Gastrocnemius medialis (tissue), 4 donors: ENCODE measurements at places on chromosomes 7 and 10. TPM values are rescaled to one million over a fixed set of nuclear protein-coding genes. Genes with fewer than 3 reads are reported as not detected.
A peak's percentile ranks its signal among the peaks of the same experiment; 100 is the strongest.

GRCh38 chr10:114808982-114809381 lies 12.6 kb upstream of the FHIP2A start:
- no peak overlapping the region for H3K4me3 ChIP-seq
- H3K27ac ChIP-seq = no peak overlapping the region
- no peaks in the 10 kb centered on the region for H3K27me3 ChIP-seq
- no peaks in the 10 kb centered on the region for H3K36me3 ChIP-seq

DNA sequence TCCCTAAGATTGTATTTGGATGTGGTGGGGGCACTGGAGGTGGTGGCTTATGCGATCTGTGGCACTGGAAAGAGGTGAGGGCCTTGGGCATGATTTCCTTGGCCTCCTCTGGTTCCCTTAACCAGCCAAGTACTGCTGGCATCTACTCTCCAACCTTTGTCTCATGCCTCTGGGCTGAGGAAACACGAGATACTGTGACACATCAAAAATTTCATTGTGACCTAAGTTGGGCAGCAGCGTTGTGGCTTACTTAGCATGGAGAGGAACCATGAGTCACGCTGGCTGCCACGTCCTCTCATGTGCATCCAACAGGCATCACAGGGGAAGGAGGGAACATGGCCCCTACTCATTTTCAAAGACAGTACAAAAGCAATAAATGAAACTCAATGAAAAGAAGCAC lies 29.7 kb upstream of the GSDME start:
- peak overlapping the region; percentile 75 for H3K27ac ChIP-seq
- no peaks in the 10 kb centered on the region for H3K27me3 ChIP-seq
- H3K36me3 ChIP-seq = no peaks in the 10 kb centered on the region
- no peak overlapping the region for H3K4me3 ChIP-seq

DNA sequence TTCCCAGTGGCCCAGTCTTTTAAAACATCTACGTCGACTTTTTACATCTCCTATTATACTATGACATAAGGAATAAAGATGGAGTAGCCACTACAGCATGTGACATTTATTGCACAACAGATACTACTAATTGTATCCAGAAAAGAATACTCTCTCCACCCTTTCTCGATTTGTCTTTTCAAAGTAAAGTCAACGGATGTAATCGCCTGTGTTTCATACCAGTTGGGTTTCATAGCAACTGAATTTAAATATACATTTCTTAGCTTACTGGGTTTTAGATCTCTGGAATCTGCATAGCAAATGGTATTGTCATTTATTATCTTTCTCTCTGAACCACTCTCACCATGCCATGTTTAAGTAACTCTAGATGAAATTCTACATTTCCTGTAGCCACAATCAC lies 86.4 kb upstream of the TRIL start:
- H3K4me1 ChIP-seq = peaks cover 10% of the 10 kb centered on the region
- no peaks in the 10 kb centered on the region for H3K36me3 ChIP-seq
- no peak overlapping the region for H3K4me3 ChIP-seq
- DNase-seq = no peak
- H3K27me3 ChIP-seq = no peaks in the 10 kb centered on the region

GRCh38 chr10:74991435-74991834 lies 120.0 kb upstream of the SAMD8 start:
- H3K36me3 ChIP-seq = peaks cover 26% of the 10 kb centered on the region
- H3K4me3 ChIP-seq = no peak overlapping the region
- no peaks in the 10 kb centered on the region for H3K27me3 ChIP-seq
- H3K4me1 ChIP-seq = peaks cover 30% of the 10 kb centered on the region
- DNase-seq = no peak

- no peak for DNase-seq
- no peak overlapping the region for H3K4me3 ChIP-seq
- no peaks in the 10 kb centered on the region for H3K36me3 ChIP-seq
- no peaks in the 10 kb centered on the region for H3K27me3 ChIP-seq
Measured at GRCh38 chr10:23155169-23155568, 36.9 kb upstream of the PTF1A start.

DNA sequence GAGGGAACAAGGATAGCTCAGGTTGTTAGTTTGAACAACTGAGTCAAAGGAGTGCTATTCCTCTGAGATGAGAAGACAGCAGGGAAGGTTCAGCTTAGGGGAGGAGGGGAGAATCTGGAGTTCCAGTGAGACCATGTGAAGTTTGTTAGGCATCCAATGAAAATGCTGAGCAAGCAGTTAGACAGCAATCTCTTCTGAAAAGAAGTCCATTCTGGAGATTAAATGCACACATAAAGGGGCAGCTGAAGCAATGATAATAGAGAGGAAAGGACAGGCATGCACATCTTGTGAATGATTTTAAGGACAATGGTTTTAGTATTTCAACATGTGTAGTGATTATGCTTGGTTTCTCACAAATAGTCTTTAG lies 89.7 kb upstream of the GHITM start:
- no peaks in the 10 kb centered on the region for H3K36me3 ChIP-seq
- H3K27me3 ChIP-seq = no peaks in the 10 kb centered on the region
- H3K4me1 ChIP-seq = no peaks in the 10 kb centered on the region

DNA sequence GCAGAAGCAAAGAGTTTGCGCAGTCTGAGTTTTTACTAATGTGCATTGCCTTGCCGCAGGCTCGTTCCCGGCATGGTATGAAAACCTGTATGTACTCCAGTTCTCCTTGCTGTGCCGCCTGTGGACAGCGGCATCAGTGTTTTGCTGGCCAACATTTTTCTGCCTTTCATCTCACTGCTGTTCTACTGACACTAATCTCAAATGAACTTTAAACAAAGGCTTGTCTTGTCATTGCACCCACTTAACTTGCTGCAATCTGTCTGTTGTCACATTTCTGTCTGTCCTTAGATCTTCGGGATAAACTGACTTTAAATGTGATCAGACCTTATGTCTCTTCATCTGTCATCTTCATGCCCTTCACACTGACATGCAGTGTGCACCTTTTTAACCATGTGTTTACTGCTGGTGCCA lies 71.7 kb upstream of the ZNRF2 start:
- no peak overlapping the region for H3K27ac ChIP-seq
- no peak for DNase-seq
- peaks cover 5% of the 10 kb centered on the region for H3K4me1 ChIP-seq
- H3K4me3 ChIP-seq = no peak overlapping the region
- H3K36me3 ChIP-seq = no peaks in the 10 kb centered on the region
- H3K27me3 ChIP-seq = no peaks in the 10 kb centered on the region

GRCh38 chr7:158498443-158499081 lies 89.1 kb downstream of the PTPRN2 start:
- H3K27me3 ChIP-seq = no peaks in the 10 kb centered on the region
- no peaks in the 10 kb centered on the region for H3K36me3 ChIP-seq
- no peak overlapping the region for H3K4me3 ChIP-seq
- H3K27ac ChIP-seq = no peak overlapping the region
- DNase-seq = no peak
- H3K4me1 ChIP-seq = no peaks in the 10 kb centered on the region

GRCh38 chr7:155377838-155378579 lies 79.9 kb upstream of the EN2 start:
- H3K4me1 ChIP-seq = peaks cover 41% of the 10 kb centered on the region
- H3K4me3 ChIP-seq = peak overlapping the region; percentile 31
- DNase-seq = no peak
- H3K36me3 ChIP-seq = no peaks in the 10 kb centered on the region
- peaks cover 100% of the 10 kb centered on the region for H3K27me3 ChIP-seq

GRCh38 chr7:133912916-133913697 lies 214.0 kb upstream of the LRGUK start:
- H3K27me3 ChIP-seq = no peaks in the 10 kb centered on the region
- DNase-seq = no peak
- H3K27ac ChIP-seq = no peak overlapping the region
- H3K36me3 ChIP-seq = no peaks in the 10 kb centered on the region

- H3K4me1 ChIP-seq = no peaks in the 10 kb centered on the region
- no peak overlapping the region for H3K27ac ChIP-seq
- no peak overlapping the region for H3K4me3 ChIP-seq
- no peaks in the 10 kb centered on the region for H3K36me3 ChIP-seq
Measured at GRCh38 chr10:5317547-5318107, 47.1 kb upstream of the UCN3 start.

GRCh38 chr10:99754670-99755069 lies 22.6 kb downstream of the CUTC start:
- H3K36me3 ChIP-seq = no peaks in the 10 kb centered on the region
- H3K4me1 ChIP-seq = peaks cover 11% of the 10 kb centered on the region
- H3K4me3 ChIP-seq = no peak overlapping the region
- H3K27ac ChIP-seq = no peak overlapping the region
- no peaks in the 10 kb centered on the region for H3K27me3 ChIP-seq

GRCh38 chr10:26567351-26567721 lies 129.2 kb downstream of the APBB1IP start:
- no peaks in the 10 kb centered on the region for H3K4me1 ChIP-seq
- H3K4me3 ChIP-seq = no peak overlapping the region
- DNase-seq = no peak
- H3K36me3 ChIP-seq = no peaks in the 10 kb centered on the region

- H3K27ac ChIP-seq = no peak overlapping the region
- H3K4me1 ChIP-seq = no peaks in the 10 kb centered on the region
- no peaks in the 10 kb centered on the region for H3K36me3 ChIP-seq
Measured at GRCh38 chr7:120724955-120725354, 133.0 kb downstream of the TSPAN12 start.

GRCh38 chr7:120809260-120809659 lies 48.7 kb downstream of the TSPAN12 start:
- no peaks in the 10 kb centered on the region for H3K36me3 ChIP-seq
- DNase-seq = no peak
- no peak overlapping the region for H3K27ac ChIP-seq
- no peaks in the 10 kb centered on the region for H3K27me3 ChIP-seq

- no peak for DNase-seq
- no peaks in the 10 kb centered on the region for H3K4me1 ChIP-seq
- H3K27me3 ChIP-seq = no peaks in the 10 kb centered on the region
- H3K27ac ChIP-seq = no peak overlapping the region
- no peaks in the 10 kb centered on the region for H3K36me3 ChIP-seq
Measured at GRCh38 chr7:158759749-158760444, 55.3 kb upstream of the NCAPG2 start.

DNA sequence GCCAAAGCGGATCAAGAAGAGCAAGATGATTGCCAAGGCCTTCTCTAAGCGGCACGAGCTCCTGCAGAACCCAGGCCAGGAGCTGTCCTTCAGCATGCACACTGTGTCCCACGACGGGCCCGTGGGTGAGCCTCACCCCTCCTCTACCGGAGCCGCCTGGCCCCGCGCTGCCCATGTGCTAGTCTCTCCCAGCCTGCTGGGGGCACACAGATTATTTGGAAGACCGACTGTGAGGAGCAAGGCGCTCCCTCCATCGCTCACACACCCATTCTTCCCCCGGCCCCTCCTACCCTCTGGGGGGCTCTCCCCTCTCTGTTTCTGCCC lies 13.9 kb upstream of the AHCYL2 start:
- DNase-seq = no peak
- no peaks in the 10 kb centered on the region for H3K36me3 ChIP-seq
- no peak overlapping the region for H3K27ac ChIP-seq
- H3K4me3 ChIP-seq = no peak overlapping the region

GRCh38 chr7:82729172-82730030 lies 285.8 kb upstream of the CACNA2D1 start:
- no peaks in the 10 kb centered on the region for H3K4me1 ChIP-seq
- H3K36me3 ChIP-seq = no peaks in the 10 kb centered on the region
- no peak for DNase-seq
- H3K27ac ChIP-seq = no peak overlapping the region

DNA sequence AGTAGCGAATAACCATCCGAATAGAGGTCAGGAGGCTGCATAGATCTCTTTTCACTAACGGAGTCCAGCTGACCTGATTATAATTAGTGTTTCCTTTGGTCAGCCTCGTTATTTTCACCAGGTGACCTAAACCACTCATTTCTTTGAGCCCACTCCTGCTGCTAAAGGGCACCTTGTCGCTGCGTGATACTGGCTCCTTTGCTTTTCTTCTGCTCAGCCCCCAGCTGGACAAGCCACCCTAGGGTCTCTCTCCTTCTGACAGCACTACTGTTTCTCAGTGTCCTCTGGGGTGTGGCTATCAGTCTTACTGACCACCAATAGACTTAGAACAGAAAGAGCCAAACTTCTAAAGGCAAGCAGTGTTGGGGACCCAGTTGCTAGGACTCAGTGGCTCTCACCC lies 2.7 kb upstream of the IGFBP3 start:
- peaks cover 41% of the 10 kb centered on the region for H3K27me3 ChIP-seq
- H3K4me3 ChIP-seq = no peak overlapping the region
- H3K36me3 ChIP-seq = no peaks in the 10 kb centered on the region

- no peaks in the 10 kb centered on the region for H3K27me3 ChIP-seq
- peaks cover 17% of the 10 kb centered on the region for H3K4me1 ChIP-seq
- H3K4me3 ChIP-seq = no peak overlapping the region
- H3K36me3 ChIP-seq = no peaks in the 10 kb centered on the region
- DNase-seq = no peak
Measured at GRCh38 chr7:151537818-151538561, 18.3 kb upstream of the RHEB start.

GRCh38 chr10:86446440-86446839 lies 75.2 kb downstream of the WAPL start:
- H3K27ac ChIP-seq = no peak overlapping the region
- no peaks in the 10 kb centered on the region for H3K27me3 ChIP-seq
- no peaks in the 10 kb centered on the region for H3K36me3 ChIP-seq
- DNase-seq = no peak
- no peaks in the 10 kb centered on the region for H3K4me1 ChIP-seq

DNA sequence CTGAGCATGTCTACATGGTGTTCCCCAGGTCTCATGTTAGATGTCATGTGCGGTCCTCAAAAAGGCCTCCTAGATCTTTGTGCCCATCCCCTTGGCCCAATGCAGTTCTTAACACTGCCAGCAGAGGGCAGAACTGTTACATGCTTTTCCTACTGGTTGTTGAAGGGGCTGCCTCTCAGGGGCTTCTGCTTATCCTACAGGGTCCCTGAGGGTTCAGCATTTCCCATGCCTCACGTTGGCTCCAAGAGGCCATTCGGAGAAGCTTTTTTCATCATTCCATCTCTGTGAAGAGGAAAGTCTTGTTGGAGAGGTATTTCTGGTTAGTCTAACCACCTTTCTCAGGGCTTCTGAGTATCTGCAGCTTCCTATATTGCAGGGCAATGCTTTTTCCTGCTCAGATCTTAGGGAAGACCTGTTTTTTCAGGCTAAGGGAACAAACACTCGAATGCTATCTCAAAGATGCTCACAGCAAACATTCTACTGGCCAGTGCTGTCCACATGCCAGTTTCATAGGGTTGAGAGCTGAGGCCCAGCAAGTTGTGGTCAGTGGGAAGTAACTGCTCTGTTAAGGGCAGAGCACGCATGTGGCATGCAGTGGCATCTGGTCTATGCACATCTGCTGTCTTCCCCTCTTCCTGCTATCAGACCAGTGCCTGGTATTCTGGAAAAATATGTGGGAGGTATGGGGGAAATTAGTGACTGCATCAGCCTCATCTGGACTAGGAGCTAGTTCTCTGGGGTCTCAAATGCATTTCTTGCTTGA lies 31.5 kb downstream of the MBL2 start:
- no peaks in the 10 kb centered on the region for H3K27me3 ChIP-seq
- DNase-seq = no peak
- no peak overlapping the region for H3K27ac ChIP-seq
- no peaks in the 10 kb centered on the region for H3K36me3 ChIP-seq
- no peak overlapping the region for H3K4me3 ChIP-seq
- H3K4me1 ChIP-seq = no peaks in the 10 kb centered on the region

GRCh38 chr10:63221950-63222349 lies 88.8 kb downstream of the NRBF2 start:
- H3K4me3 ChIP-seq = no peak overlapping the region
- no peaks in the 10 kb centered on the region for H3K36me3 ChIP-seq
- DNase-seq = no peak
- peaks cover 24% of the 10 kb centered on the region for H3K4me1 ChIP-seq
- H3K27ac ChIP-seq = no peak overlapping the region

Gene MAT1A
- total RNA-seq = not detected

Gene VSTM2A
- not detected for total RNA-seq

Gene CTAGE8
- not detected for total RNA-seq

Gene H2BK1
- not detected for total RNA-seq

Gene NOS3
- 3.5 TPM for total RNA-seq

Gene C7orf33
- not detected for total RNA-seq

Gene HOXA7
- total RNA-seq = 5.3 TPM

Gene CLDN12
- 9.5 TPM for total RNA-seq
